Muscle of back (tissue), 13 donors: ENCODE measurements at places on chromosomes 4 and X. TPM values are rescaled to one million over a fixed set of nuclear protein-coding genes. Genes with fewer than 3 reads are reported as not detected.

GRCh38 chr4:183860731-183861130 lies 44.4 kb upstream of the STOX2 start:
- DNase-seq, result peak; percentile 70

- DNase-seq, result no peak
Measured at GRCh38 chrX:120452131-120452530, 17.0 kb downstream of the LAMP2 start.

DNA sequence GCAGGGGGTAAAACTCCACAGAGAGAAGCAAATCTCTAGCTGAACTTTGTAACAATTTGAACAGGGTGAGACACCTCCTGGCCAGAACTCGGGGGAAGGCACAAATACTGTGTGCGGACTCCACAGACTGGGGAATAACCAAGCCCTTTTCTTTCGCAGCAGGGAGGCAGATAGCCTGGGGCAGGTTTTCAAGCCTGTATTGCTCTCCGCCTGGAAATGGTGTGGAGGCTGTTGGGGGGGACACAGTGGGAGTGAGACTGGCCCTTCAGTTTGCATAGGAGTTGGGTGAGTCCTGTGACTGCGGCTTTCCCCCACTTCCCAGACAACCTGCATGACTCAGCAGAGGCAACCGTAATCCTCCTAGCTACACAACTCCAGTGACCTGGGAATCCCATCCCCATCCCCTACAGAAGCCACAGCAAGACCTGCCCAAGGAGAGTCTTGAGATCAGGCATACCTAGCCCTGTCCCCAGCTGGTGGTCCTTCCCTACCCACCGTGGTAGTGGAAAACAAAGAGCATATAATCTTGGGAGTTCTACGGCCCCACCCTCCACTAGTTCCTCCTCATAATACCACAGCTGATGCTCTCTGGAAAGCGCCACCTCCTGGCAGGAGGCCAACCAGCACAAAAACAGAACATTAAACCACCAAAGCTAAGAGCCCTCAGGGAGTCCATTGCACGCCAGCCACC lies 12.9 kb upstream of the SMPX start:
- DNase-seq, result no peak

GRCh38 chrX:12360383-12360782 lies 222.1 kb downstream of the FRMPD4 start:
- DNase-seq, result no peak

DNA sequence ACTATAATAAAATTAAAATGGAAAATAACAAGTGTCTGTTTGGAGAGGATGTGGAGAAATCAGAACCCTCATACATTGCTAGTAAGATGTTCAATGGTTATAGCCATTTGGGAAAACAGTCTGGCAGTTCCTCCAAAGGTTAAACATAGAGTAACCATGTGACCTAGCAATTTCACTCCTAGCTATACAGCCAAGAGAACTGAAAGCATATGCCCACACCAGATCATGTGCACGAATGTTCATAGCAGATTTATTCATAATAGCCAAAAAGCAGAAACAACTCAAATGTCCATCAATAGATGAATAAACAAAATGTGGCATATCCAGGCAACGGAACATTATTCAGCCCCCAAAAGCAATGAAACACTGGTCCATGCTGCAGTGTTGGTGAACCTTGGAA lies 9.4 kb upstream of the CCNQ start:
- no peak for DNase-seq

GRCh38 chr4:163707873-163708272 lies 213.4 kb downstream of the TMA16 start:
- DNase-seq, result no peak

DNA sequence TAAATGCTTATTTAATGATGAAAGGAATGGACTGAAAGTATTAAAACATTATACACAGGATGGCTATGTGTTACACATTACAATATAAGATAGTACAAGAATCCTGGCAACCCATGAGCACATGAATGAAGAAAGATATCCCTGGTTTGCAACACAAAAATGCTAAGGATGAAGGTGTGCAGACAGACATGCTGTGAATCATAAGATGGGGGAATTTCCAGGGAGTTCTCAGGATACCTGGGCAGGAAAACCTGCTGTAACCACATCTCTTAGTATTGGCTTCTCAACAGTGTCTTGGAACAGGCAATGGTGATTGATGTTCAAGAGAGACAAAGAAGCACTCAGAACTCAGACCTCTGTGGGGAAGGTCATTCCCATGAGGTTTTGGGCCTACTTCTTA lies 23.9 kb upstream of the ANOS1 start:
- DNase-seq, result no peak

DNA sequence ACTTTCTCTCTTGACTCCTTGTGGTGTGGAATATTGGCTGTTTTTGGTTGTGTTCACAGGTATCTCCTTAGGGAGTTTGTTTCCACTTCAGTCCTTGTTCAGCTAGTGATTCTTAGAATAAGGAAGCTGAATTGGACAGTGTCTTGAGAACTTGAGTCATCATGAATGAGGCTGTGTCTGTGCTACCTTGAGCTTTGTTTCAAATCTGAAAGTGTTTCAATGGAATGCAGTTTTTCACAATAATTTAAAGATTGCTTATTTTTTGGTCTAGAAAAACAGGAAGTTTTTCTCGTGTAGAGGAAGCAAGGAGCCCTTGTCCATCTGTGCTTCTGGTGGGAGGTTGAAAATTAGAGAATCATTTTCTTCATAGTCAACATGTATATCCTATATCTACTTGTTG lies 76.5 kb downstream of the ZNF518B start:
- no peak for DNase-seq

- DNase-seq, result peak; percentile 35
Measured at GRCh38 chr4:117134386-117134785, 49.0 kb upstream of the TRAM1L1 start.

Gene PAGE1
- polyA plus RNA-seq, result not detected

Gene POF1B
- polyA plus RNA-seq, result 0.16 TPM

Gene MCF2
- 0.21 TPM for polyA plus RNA-seq

Gene ALPK1
- polyA plus RNA-seq, result 5.2 TPM

Gene HMGB3
- polyA plus RNA-seq, result 56.7 TPM

Gene HOPX
- 32.0 TPM for polyA plus RNA-seq
